HCEC 1CT (cell line): ENCODE measurements at places on chromosomes 2 and 18.

DNA sequence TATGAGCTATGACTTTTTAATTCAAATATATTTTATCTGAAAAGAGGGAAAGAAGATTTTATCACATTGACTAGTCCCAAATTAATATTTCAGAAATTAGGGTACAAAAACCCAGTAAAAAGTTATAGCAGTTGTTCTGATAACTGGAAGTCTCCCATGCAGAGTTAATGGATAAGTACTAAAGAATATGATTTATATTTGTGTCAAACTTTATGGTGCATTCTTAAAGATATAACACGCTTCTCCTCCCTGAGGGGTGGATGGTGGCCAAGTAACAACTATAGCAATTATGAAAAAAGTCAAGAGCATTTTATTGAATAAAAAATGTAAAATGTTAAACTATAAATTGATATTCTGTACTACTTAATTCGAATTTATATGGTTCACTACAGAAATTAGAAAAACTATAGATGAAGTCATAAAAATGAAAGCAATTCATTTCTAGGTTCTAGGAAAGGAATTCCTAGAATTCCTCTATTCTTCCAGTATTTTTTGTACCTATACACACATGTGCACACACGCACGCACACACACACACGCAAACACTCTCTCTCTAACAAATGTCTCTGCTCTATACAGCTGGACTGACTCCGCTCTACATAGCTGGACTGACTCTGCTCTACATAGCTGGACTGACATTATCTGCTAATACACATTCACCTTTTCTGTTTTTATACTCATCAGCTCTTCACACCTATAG is 111.3 kb downstream of the PRELID3A start:
- DNase-seq, result no peak

DNA sequence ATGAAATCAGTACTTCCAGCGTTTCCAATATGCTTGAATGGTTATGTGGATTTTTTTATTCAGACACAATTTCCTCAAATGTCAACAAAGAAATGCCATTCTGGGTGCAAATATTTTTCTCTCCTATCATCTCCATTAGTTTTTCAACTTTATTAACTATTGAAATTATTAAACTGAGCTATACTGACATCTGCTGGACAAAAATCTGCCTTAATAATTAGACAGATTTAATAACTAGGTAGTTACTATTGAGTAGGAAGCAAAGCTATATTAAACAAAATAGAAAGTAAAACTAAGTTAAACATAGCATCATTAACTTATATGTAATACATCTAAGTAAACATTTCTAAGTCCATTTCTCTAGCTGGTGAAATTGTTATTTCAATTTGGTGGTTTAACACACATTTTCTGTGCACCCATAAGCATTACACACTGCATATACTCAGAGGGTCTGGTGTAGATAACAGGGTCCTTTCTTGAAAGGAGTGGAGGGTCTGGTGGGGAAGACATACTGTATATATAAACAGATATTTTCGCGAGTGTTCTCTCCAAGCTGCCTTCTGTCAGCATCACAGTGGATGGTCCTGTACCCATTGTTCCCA is 77.0 kb downstream of the LANCL1 start:
- DNase-seq, result no peak

GRCh38 chr2:239512054-239512453 is 111.2 kb upstream of the HDAC4 start:
- DNase-seq, result no peak

GRCh38 chr2:70960833-70961647 is 17.4 kb upstream of the ANKRD53 start:
- DNase-seq, result no peak

GRCh38 chr2:237059155-237059875 is 26.4 kb upstream of the COPS8 start:
- DNase-seq, result no peak

- no peak for DNase-seq
Observed at GRCh38 chr18:5422626-5423025, 121.2 kb downstream of the EPB41L3 start.

DNA sequence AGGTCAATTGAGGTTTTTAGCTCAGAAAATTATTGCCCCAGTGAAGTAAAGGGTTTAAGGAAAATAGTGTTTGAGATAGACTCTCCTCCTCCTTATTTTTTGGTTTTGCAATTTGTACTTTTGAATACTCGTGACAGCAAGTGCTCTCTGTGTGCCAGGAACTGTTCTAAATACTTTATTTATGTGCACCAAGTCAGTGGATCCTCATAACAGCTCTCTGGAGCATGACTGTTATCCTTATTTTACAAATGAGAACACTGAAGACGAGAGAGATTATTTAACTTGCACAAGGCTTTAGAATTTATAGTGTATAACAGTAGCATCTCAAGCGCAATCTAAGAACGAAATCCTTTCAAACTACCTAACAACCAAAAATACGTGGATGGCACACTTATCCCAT is 24.7 kb downstream of the BABAM2 start:
- no peak for DNase-seq

DNA sequence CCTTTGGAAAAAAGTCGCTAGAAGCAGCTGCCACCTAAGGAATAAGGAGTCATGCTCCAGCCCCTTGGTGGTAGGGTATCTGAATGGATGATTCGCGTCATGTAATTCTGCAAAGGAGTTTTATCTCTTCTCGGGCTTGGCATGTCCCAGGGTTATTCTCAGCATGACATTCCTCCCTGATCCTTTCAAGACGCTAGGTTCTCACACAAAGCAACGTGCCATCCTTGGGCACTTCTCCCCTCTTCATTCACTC is 355.6 kb downstream of the MYCN start:
- no peak for DNase-seq

DNA sequence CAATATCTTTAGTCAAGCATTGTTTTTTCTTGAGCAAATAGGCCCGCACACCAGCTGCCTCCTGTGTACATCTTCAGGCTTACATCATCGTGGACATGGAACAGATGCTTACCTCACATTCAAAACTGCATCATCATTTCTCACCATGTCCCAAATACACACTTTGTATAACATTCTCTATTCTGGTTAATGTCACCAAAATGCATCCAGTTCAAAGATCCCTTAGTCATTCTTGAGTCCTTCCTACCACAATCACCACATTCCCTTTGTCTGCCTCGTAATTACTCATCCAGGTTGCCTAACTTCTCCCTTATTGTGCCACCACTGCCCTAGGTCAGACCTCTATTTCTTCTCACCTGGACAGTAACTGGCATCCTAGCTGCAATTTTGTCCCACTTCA is 373.7 kb upstream of the GALNT5 start:
- peak; percentile 40 for DNase-seq

DNA sequence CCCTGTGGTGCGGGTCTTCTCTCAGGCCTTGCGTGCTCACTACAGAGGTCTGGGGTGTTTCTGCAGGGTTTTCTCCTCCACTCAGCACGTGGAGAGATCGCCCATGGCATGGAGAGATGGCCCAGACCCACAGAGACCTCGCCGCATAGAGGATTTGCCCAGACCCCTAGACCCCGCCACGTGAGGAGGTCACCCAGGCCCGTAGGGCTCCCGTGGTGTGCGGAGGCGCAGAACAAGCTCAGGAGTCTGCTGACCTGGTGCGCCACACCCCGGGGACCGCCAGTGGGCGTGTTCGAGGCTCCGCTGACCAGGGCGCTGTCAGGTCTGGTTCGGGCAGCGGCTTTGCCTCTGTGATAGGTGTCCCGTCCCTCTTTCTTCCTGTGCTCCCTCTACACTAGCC is 64.5 kb downstream of the ADI1 start:
- no peak for DNase-seq

DNA sequence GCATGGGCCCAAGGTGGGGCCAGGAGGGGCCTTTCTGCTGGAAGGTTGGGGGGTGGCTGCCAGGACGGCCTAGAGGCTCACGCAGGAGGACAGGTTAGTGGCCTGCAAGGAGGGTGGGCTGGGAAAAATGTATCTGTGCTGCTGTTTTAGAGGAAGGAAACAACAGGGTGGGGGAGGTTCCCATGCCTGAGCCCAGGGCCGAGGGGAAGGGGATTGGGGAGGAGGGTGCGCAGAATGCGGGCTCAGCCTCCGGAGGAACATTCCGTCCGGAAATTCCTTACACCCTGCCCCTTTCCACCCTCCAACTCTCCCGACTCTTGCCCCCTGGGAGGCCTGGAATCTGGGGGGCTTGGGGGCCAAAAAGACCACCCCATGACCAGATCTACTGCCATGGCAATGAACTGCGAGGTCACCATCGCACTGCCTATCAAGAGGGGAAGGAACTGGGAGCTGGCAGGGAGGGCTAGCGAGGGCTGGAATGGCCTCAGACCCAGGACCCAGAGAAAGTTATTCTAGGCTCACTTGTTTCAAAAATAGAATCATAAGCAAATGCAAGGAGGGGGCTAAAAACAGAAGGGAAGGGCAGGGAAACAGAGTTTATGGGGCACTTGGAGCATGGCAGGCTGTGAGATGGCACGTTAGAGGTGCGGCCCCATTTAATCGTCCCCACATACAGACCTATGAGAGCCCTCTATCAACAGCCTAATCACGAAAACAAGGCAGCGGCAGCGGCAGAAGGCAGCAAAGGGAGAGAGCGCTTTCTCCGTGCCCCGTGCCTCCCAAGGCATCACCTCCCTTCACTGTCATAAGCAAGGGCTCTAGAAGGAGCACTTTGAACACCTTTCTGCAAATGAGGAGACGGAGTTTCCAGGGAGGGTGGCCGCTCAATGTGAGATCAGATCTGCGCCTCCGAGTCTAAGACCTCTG is 90.4 kb downstream of the TNS1 start:
- DNase-seq, result no peak

GRCh38 chr2:143706354-143706753 is 577.1 kb downstream of the ARHGAP15 start:
- peak; percentile 34 for DNase-seq

GRCh38 chr18:13422541-13423147 is 204.1 kb downstream of the LDLRAD4 start:
- no peak for DNase-seq

DNA sequence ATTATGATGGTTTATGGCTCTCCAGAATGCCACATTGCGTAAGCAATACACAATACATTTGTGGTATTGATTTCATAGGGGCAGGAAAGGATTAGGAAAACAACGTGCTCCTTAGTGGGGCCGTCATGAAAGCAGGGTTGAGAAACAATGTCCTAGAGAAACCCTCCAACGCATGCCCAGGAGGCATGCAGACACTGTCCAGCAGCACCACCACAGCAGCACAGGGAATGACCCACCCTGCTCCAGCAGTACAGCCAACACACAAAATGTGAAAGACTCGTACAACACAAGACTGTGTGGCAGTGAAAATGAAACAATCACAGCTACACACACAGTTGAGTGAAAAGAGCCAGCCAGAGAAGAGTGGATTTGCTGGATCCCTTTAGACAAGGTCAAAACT is 66.3 kb downstream of the FAM168B start:
- DNase-seq, result no peak

- DNase-seq, result no peak
Observed at GRCh38 chr2:106664669-106665068, 177.5 kb downstream of the CD8B2 start.

- no peak for DNase-seq
Observed at GRCh38 chr18:68893354-68893753, 95.5 kb downstream of the CCDC102B start.

GRCh38 chr2:26674002-26674751 is 18.3 kb upstream of the KCNK3 start:
- no peak for DNase-seq

GRCh38 chr2:10327896-10328669 is 25.4 kb downstream of the HPCAL1 start:
- DNase-seq, result no peak

- no peak for DNase-seq
Observed at GRCh38 chr2:191686729-191687128, 8.8 kb downstream of the NABP1 start.
